ENCODE measurements at places on chromosomes 1 and 21. TPM values are rescaled to one million over a fixed set of nuclear protein-coding genes. Genes with fewer than 3 reads are reported as not detected.

DNA sequence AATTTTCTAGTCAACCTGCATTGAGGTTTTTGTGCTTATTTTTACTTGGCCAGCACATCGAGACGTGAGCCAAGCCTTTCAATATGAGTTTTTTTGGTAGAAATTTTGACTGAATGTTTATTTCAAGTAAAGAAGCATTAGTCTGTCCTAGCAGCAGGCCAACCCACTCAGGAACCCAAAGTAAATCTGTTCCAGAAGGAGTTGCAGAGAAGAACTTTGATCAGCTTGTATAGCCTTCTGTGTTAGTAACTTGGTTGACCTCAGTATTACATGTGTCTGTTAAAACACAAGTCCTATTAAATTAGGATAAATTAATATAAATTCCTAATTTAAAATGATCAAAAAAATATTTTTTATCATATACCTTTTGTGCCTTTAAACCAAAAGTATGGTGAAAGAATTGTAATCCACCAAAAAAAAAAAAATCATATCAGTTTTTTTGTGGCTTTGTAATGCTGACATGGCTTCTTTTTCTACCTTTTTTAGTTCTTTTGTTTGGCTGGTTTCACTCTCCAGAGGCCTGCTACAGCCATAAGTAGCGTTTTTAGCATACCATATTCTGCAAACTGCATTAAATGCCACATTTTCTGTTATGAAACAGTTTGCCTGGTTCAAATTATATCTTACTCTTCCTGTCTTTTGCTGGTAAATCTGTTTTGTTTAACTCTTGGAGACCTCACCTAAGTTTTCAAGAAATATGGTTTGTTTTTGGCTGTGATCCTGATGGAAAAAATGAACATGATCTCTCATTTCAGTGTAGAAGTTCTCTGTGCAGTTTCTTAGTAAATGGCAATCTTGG is 39.5 kb downstream of the ATF6 start:
- H3K36me3 ChIP-seq: peaks cover 5% of the 10 kb centered on the region
- no peak overlapping the region for H3K4me3 ChIP-seq

DNA sequence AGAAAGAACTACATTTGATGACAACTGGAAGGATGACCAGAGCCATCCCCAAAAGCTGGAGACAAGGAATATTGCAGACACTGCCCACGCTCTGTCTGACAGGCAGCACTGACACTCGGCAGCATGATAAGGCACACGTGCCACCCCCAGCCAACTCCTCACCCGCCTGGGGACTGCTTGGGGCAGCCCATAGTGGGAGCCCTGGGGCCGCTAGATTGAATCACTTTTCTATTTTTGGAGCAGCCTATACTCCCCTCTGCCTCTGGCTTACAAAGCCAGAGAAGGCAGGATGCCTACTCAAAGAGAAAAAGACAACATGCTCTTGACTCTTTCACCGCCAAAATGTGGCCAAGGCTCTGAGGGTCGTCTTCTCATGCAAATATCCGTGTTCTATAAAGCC is 1.3 kb downstream of the SMG5 start:
- no peak overlapping the region for H3K27ac ChIP-seq
- H3K4me3 ChIP-seq: no peak overlapping the region
- DNase-seq: peak; percentile 57
- no peaks in the 10 kb centered on the region for H3K27me3 ChIP-seq
- H3K36me3 ChIP-seq: no peaks in the 10 kb centered on the region

- DNase-seq: no peak
- no peaks in the 10 kb centered on the region for H3K27me3 ChIP-seq
- no peaks in the 10 kb centered on the region for H3K4me1 ChIP-seq
- H3K36me3 ChIP-seq: no peaks in the 10 kb centered on the region
- no peak overlapping the region for H3K4me3 ChIP-seq
Observed at GRCh38 chr1:61951731-61952580, 209.7 kb downstream of the PATJ start.

DNA sequence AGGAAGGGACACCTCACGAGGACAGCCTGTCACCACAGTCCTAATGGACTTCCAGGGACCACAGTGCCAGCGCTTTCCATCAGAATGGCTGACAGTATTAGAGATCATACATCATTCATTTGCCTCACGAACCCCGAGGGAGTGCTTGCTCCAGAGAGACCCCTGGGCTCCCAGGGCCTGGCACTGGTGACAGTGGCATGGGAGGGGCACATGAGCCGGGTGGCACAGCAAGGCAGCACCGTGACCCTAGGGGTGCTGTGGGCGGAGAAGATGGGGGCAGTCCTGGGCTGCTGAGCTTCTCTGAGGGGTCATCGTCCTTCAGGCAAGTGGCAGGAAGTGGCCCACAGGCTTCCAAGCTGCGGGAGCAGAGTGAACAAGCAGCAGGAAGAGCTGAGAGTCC is 16.4 kb upstream of the TSPEAR start:
- DNase-seq: no peak
- H3K4me1 ChIP-seq: no peaks in the 10 kb centered on the region
- H3K36me3 ChIP-seq: no peaks in the 10 kb centered on the region
- no peak overlapping the region for H3K4me3 ChIP-seq
- H3K27me3 ChIP-seq: no peaks in the 10 kb centered on the region

GRCh38 chr1:200674838-200675587 is 5.3 kb upstream of the DDX59 start:
- H3K4me3 ChIP-seq: no peak overlapping the region
- H3K36me3 ChIP-seq: no peaks in the 10 kb centered on the region
- no peak overlapping the region for H3K27ac ChIP-seq
- no peaks in the 10 kb centered on the region for H3K27me3 ChIP-seq

- H3K4me1 ChIP-seq: no peaks in the 10 kb centered on the region
- no peak within 1 kb of the TSS for H3K4me3 ChIP-seq
- no peak within 1 kb of the TSS for H3K27ac ChIP-seq
- no peak for DNase-seq
Observed at GRCh38 chr1:203765029-203765837, at the start of gene LAX1. LAX1 (plus strand) TSS chr1:203765183; CDS start chr1:203765566, 383 bp downstream.

DNA sequence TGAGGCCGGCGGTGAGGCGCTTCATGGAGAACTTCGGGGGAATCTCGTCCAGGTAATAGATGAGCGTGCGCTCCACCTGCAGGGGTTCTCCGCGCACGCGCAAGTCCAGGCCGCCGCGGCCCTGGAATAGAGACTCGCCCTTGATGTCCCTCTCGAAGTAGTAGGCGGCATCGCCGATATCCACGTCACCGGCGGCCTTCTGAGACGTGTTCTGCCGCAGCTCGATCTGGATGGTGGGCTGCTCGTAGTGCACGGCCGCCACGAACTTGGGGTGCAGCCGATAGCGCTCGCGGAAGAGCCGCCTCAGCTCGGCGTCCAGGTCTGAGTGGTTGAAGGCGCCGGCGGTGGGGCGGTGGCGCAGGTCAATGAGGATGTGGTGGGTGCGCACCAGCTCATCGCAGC is 726 bp downstream of the TACSTD2 start:
- peaks cover 2% of the 10 kb centered on the region for H3K4me1 ChIP-seq
- H3K27ac ChIP-seq: no peak overlapping the region
- no peaks in the 10 kb centered on the region for H3K27me3 ChIP-seq

DNA sequence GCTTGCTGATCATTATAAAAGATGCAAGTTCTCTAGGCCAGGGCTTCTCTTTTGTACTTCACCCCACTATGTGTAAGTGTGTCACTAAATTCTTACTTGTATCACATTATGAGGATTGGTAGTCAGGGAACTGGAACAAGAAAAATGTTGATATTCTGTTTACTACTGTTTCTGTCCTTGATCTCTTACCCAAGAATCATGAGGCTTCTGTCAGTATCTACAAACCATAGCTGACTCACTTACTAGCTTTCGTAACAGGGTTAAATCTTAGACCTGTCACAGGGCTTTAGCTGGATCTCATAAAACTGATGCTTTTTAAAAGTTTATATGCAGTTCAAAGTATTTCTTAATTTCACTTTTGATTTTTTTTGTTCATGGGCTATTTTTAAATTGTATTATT is 681.2 kb downstream of the PLPP3 start:
- no peaks in the 10 kb centered on the region for H3K4me1 ChIP-seq
- no peak overlapping the region for H3K27ac ChIP-seq
- H3K4me3 ChIP-seq: no peak overlapping the region
- no peaks in the 10 kb centered on the region for H3K36me3 ChIP-seq
- DNase-seq: no peak

DNA sequence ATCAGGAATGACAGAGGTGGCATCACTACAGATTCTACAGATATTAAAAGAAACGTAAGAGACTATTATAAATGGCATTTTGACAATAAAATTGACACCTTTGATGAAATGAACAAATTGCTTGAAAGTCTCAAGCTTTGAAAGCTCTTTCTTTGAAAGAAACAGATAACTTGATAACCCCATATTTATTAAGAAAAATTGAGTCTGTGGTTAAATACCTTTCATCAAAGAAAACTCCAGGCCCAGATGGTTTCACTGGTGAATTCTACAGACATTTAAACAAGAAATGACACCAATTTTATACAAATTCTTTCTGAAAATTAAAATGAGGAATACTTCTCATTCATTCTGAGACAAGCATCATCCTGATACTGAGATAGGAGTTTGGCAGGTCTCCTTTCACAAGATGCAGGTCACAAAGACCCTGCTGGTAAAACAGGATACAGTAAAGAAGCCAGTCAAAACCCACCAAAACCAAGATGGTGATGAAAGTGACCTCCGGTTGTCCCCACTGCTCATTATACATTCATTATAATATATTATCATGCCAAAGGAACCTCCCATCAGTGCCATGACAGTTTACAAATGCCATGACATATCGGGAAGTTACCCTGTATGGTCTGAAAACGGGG is 210.9 kb downstream of the AKT3 start:
- H3K4me3 ChIP-seq: no peak overlapping the region
- H3K27me3 ChIP-seq: no peaks in the 10 kb centered on the region
- no peaks in the 10 kb centered on the region for H3K4me1 ChIP-seq

DNA sequence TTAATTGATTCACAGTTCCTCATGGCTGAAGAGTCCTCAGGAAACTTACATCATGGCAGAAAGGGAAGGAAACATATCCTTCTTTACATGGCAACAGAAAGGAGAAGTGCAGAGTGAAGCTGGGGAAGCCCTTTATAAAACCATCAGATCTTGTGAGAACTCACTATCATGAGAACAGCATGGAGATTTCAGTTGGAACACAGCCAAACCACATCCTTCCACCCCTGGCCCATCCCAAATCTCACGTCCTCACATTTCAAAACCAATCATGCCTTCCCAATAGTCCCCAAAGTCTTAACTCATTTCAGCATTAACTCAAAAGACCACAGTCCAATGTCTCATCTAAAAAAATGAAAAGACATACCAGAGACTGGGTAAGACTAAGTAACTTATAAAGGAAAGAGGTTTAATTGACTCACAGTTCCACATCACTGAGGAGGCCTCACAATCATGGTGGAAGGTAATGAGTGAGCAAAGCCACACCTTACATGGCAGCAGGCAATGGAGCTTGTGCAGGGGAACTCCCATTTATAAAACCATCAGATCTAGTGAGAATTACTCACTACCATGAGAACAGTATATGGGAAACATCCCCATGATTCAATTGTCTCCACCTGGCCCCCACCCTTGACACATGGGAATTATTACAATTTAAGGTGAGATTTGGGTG is 105.2 kb downstream of the MRPL39 start:
- H3K4me3 ChIP-seq: no peak overlapping the region
- no peaks in the 10 kb centered on the region for H3K4me1 ChIP-seq
- DNase-seq: no peak
- no peaks in the 10 kb centered on the region for H3K27me3 ChIP-seq

GRCh38 chr1:218494449-218494852 is 149.3 kb downstream of the TGFB2 start:
- H3K36me3 ChIP-seq: no peaks in the 10 kb centered on the region
- no peak for DNase-seq
- peak overlapping the region; percentile 33 for H3K27ac ChIP-seq
- no peak overlapping the region for H3K4me3 ChIP-seq
- no peaks in the 10 kb centered on the region for H3K27me3 ChIP-seq

DNA sequence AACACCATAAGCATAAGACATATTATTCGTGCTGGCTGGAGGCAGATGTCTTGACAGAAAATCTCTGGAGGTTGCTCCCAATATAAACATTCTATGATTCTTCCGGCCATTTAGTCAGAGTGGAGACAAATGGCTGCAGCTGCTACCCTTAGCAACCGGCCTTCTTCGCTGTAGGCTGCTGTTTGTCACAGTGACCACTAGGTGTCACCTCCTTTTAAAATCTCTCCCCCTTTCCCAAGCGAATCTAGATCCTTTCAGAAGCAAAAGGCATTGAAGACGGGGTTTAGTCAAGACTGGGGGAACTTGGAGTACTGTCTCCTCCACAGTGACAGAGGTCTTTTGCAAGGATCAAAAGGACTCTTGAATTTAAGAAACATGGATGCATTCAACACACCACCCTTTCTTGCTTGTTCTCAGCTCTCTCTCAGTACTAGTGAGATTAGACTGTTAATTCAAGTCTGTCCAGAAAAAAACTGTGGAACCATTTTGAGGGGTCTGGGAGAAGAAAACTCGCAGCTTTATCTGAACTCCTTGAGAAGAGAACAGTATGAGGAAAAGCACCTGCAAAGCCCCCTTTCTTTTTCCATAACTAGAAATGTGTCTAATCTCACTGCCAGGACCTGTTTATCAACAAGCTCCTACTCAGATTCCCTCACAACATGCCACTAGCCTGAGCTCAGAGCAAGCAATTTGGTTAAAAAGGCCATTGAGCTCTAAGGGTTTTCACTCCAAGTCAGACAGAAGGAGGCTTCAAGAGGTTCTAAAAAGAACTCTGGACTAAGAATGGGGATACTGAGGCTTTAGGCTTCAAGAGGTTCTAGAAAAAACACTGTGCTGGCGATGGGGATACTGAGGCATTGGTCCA is 408.3 kb upstream of the PLXNA2 start:
- no peaks in the 10 kb centered on the region for H3K4me1 ChIP-seq
- no peaks in the 10 kb centered on the region for H3K27me3 ChIP-seq
- no peak for DNase-seq
- no peak overlapping the region for H3K27ac ChIP-seq

DNA sequence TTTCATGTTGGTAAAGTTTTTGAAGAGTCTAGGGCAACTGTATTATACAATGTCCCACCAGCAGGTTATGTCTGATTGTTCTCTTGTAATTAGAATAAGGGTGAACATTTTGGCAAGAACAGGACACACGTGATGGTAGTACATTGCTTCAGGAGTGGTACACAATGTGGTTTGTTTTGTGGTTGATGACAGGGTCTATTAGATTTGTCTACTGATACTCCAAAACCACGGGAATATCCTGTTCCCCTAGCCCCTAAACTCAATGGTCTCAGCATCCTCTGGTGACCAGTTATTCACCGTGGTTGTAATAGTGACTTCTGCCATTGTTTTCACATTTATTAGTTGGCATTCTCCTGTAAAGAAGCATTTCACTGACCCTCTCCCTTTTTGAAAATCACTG is 22.1 kb upstream of the ACTA1 start:
- no peak overlapping the region for H3K27ac ChIP-seq
- H3K27me3 ChIP-seq: no peaks in the 10 kb centered on the region
- no peak for DNase-seq
- H3K4me3 ChIP-seq: no peak overlapping the region
- peaks cover 4% of the 10 kb centered on the region for H3K36me3 ChIP-seq
- no peaks in the 10 kb centered on the region for H3K4me1 ChIP-seq

Gene NBPF10
- 6.1 TPM for total RNA-seq

Gene OR6K3
- not detected for total RNA-seq

Gene EMC1
- total RNA-seq: 33.9 TPM

Gene TNNI3K
- 2.8 TPM for total RNA-seq

All from aorta (tissue), 5 donors.